ENCODE measurements at places on chromosomes 6 and 20.

DNA sequence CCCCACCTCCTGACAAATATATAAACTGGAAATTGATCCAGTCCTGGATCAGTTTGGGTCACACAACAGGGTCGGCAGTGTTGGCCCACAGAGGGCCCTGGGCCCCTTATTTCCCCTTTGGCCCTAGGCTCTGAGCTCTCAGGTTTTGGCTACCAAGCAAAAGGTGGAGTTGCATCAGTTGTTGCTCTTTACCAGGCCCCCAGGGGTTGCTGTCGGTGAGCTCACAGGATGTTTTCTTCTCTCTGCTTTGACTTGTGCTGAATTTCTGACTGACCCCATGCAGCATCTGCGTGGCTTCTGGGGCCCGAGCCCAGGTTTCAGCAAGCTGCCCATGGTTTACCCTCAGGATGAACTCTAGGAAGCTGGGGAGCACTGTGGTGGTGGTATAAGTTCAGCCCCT is 44.6 kb downstream of the PPARD start:
- no peak for DNase-seq

DNA sequence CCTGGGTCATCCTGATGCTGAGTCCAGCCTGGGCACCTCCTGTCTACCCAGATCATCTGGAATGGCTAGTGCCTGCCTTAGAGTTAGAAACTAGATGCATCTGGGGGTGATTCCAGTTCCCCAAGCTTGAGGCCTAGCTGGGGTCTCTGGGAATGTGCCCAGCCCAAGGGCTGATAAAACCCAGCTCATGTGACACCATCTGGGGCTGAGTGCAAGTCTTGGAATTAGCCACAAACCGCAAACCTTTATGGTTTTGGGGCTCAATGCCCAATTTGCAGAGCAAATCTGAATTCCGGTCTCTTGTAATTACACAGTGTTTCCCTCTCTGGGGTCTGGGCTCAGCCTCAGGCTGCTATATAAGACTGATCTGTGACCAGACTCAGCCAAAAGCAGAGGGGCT is at the start of gene BPIFB4:
Gene BPIFB4 (plus strand): TSS at position 385 of the 400 bp plus-strand sequence. CDS start 1,884 bp downstream, outside the sequence.
- DNase-seq: no peak

GRCh38 chr20:19653327-19653726 is 104.7 kb upstream of the RIN2 start:
- DNase-seq: no peak

GRCh38 chr20:62832212-62832922 is 15.5 kb downstream of the COL9A3 start:
- no peak for DNase-seq

DNA sequence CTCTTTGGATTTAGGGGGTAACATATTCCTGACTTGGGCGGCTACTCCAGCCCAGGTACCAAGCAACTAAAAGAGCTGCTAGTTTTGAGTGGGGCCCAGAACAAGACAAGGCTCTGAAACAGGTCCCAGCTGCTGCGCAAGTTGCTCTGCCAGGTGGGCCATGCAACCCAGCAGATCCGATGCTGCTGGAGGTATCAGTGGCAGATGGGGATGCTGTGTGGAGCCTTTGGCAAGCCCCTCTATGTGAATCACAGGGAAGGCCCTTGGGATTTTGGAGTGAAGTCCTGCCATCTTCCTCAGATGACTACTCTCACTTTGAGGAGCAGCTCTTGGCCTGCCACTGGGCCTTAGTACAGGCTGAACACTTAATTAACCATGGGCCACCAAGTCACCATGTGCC is 43.7 kb upstream of the VSX1 start:
- DNase-seq: no peak
